Smooth muscle cell of the coronary artery (primary cell): ENCODE measurements at places on chromosomes 4 and X. TPM values are rescaled to one million over a fixed set of nuclear protein-coding genes. Genes with fewer than 3 reads are reported as not detected.

NAT8L gene
- total RNA-seq, result under 0.01 and 0.12 TPM in 2 replicates

MAGEE1 gene
- 0.83 and 0.94 TPM in 2 replicates for total RNA-seq

OTC gene
- not detected in 2 replicates for total RNA-seq

ARHGAP36 gene
- not detected in 2 replicates for total RNA-seq

TLR7 gene
- not detected in 2 replicates for total RNA-seq

TMSB15C gene
- 0.35 and 3.1 TPM in 2 replicates for total RNA-seq

HEPH gene
- total RNA-seq, result 62.4 and 99.5 TPM in 2 replicates

AMOT gene
- 0.23 and 1.8 TPM in 2 replicates for total RNA-seq

NAAA gene
- total RNA-seq, result 14.5 and 20.0 TPM in 2 replicates

WFS1 gene
- total RNA-seq, result 10.7 and 22.7 TPM in 2 replicates

ANK2 gene
- 17.0 and 403 TPM in 2 replicates for total RNA-seq

EVC gene
- total RNA-seq, result 28.6 and 56.7 TPM in 2 replicates

SSX1 gene
- total RNA-seq, result not detected in 2 replicates

DUSP21 gene
- total RNA-seq, result not detected in 2 replicates

AFM gene
- total RNA-seq, result not detected in 2 replicates

MTCP1 gene
- total RNA-seq, result 11.5 and 15.2 TPM in 2 replicates

KDR gene
- 1.9 and 16.5 TPM in 2 replicates for total RNA-seq

ARSJ gene
- total RNA-seq, result 12.3 and 22.5 TPM in 2 replicates

NIPAL1 gene
- 7.1 TPM in 1 of 2 replicates, not detected in the other for total RNA-seq

HHIP gene
- total RNA-seq, result 1.1 and 199 TPM in 2 replicates
